ENCODE measurements at places on chromosomes 16 and 17.
A peak's percentile ranks its signal among the peaks of the same experiment; 100 is the strongest.

DNA sequence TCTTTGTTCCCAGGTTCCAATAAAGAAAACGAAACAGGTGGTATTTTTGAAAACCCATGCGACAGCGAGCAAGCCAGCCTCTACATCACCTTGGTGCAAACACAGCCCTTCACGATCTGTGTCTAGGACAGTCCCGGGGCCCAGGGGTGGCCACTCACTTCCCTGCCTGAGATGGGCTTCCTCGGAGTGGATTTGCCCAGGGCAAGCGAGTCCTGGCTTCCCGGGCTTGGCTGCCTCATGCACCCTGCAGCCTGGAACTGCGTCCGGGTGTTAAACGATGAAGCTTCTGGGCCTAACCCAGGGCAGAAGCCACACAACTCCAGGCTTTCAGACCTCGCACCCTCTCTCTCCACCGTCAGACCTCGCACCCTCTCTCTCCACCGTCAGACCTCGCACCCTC, 66.0 kb downstream of the RPH3AL start:
- DNase-seq = no peak

DNA sequence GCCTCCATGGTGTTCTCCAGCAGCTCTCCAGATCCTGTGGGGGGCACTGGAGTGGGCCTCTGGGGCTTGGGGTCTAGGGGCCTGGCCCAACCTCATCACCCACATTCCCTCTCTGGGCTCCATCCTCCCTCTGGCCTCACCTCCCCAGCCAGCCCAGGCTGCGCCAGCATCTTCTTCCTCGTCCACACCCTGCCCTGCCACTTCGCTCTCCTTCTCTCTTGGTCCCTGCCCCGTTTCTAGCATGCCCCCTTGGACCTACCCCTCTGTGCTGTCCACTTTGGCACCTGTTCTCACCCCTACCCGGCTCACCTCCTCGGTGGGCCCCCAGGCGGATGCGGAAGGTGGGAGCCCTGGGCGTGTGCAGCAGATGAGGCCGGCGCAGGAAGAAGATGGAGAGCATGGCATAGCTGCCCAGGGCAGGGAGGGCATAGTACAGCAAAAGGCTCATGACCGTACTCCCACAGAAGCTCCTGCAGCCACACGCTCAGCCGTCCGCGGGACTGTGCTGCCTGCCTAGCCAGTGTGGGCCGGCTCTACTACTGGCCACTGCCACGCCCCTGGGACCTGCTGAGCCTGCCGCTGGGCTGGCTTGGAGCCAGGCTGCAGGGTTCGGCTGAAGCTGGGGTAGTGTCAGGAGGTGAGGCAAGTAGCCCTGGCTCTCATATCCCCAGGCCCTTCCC, at the start of gene GDPD3:
TSS of gene GDPD3 (minus strand) at position 507 of the 680 bp plus-strand sequence. CDS start at position 448, 59 bp downstream.
- DNase-seq = no peak

DNA sequence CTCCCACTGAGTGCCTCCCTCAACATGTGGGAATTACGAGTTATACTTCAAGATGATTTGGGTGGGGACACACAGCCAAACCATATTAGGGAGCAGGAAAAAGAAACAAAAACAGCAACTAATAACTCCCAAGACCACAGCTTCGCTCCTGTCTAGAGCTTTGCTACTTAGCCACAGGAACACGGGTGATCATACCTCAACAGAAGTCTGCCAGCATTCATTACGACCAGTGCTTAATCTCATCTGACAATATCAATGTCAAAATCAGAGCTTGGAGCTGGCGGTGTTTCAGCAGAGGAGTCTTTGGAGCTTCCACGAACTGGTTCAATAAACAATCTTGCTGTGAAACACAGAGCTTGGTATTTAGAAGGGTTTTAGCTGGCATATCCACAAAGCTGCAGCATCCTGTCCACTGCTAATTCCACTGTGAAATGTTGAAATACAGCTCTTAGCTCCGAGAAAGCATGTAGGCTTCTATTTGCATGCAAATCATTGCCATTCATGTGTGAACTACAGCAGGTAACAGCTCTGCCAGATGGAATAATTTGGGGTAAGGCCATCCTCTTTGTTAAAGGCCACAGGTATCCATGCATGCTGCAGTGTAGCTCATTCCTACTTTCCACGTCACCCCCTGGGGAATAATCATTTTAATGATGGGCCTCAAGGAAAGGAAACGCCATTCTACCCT, 128.4 kb upstream of the GOT2 start:
- DNase-seq = no peak

GRCh38 chr16:2025878-2026460, 733 bp upstream of the NHERF2 start:
- DNase-seq = no peak

DNA sequence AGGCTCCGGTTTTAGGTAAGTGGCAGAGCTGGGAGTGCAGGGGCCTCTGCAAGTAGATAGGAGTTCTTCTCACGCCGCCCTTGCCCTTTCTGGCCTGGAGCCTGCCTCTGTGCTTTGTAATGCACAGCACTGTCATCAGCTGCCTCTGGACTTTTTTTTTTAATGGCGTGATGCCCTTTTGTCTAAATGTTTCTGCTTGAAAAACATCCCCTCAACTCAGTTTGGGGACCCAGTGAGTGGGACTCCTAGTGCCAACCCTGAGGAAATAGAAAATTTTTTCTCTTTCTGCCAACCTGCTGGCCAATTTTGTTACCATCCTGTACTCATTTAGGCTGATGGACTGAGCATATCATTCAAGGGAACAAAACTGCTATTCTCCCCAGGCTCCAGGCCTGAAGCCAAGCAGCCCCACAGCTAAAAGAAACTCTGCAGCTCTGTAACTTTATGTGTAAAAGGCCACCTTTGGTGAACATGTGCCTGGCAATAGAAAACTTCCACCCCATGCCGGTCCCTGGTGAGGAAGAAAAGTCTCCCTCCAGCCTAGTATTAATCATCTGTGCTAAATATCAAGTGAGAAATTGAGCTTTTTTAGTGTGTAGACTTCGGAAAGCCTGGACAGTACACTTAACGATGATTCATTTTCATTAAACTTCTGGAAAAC, 22.5 kb downstream of the SLC6A2 start:
- no peak for DNase-seq

- no peak for DNase-seq
These were observed 21.2 kb downstream of the USP36 start for GRCh38 chr17:78819402-78819801.

GRCh38 chr16:85279825-85280545, 167.7 kb upstream of the CIBAR2 start:
- DNase-seq = peak; percentile 52

DNA sequence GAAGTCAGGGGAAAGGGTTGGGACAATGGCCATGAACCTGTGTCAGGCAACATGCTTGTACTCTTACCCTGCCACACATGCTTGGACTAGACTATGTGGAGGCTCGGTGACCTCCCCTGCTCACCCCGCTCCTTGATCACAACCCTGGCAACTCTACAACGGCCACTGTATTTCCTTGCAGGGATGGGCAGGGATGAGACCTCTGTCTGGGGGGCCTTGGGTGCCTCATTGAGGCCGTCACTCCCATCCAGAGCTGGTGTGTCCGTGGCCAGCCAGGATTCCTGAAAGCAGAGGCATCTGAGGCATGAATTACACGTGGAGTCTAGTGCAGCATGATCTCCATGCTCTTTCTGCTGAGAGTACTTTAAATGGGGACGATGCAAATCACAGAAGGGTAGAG, 948 bp downstream of the PLA2G15 start:
- DNase-seq = no peak

DNA sequence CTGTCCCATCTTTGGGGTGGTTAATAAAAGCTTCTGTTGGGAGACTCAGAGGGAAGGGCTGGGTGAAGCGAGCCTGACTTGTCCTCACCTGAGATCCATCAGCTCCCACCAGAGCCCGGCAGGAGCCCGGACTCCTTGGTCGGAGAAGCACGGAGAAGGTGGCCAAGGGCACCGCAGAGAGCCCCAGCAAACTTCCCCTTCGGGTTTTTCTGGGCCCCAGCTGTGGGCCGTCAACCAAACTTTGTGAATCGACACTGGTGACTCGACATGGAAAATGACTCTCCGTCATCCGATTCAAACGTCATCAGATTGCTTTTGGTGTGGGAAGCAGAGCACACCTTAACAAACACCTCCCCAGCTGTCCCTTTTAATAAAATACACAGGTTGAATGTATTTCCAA, 21.4 kb downstream of the ENPP7 start:
- no peak for DNase-seq

DNA sequence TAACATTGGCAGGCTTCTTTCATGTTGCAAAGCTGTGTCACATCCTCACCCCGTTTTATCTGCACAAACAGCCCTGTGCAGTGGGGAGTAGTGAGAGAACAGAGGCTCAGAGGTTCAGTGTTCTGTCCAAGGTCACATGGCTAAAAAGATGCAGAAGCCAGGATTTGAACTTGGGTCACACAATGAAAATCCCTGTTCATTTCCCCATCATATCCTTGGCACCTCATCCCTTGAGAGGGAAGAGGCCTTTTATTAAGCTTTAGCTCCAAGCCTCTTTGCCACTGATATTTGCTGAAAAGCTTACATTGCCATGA, 106.6 kb downstream of the AMFR start:
- DNase-seq = no peak

DNA sequence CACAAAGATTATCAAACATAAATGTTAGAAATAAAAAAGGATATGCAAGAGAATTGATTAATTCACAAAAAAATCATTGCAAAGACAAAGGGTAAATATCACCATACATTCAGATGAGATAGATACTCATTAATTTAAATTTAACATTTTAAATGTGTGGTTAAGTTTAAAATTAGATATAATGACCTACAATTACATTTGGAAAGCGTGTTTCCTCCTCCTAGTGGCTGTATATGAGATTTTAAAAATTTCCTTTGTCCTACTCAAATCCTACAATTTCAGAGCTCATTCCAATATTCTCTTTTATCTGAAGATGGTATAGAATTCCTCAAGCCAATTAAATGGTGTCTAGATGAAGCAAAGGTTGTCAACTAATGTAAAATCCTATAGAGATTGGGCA, 169.2 kb upstream of the CDH8 start:
- no peak for DNase-seq

GRCh38 chr16:6481894-6482293, 850.8 kb upstream of the RBFOX1 start:
- DNase-seq = no peak

DNA sequence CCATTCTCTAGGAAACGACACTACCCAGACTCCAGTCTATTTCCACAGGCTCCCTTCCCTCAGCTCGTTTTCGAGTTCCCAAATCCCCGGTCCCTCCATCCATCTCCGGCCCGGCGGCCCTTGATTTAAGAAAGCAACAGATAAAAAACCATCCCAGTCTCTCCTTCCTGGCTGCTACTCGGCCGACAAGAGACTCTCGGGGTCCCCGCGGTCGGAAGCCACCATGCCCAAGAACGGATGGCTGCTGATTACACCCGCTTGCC, 182 bp downstream of the RPL26 start:
- DNase-seq = no peak

Data from liver (tissue), 10 donors.